ENCODE measurements at places on chromosomes 11 and 22. TPM values are rescaled to one million over a fixed set of nuclear protein-coding genes. Genes with fewer than 3 reads are reported as not detected.

DNA sequence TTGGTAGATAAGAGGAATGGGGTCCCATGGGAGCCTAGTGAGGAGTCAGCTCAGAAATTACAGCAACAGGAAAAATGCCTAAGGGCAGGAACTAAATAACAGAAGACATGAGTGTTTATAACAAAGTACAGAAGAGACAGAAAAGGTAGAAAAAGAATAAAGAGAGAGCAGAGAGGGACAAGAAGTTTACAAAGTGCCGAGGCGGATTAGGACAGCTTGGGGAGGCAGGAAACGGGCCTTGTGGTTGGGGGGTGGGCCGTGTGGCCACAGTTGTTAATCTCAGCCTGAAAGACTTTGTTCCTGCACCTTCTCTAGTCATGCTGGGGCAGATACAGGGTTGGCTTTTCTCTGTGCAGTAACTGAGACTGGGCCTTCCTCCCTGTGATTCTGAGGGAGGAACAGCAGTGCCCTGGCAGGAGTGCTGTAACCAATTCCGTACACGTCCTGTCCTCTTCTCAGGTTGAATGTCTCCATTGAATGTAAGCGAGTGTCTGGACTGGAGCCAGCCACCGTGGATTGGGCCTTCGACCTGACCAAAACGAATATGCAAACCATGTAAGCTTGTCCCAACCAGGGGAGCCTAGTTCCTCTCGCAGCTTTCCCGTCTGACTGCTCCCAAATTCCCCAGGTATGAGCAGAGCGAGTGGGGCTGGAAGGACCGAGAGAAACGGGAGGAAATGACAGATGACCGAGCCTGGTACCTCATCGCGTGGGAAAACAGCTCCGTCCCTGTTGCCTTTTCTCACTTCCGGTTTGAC lies 13.2 kb downstream of the NAA40 start:
- H3K4me1 ChIP-seq, result peaks cover 56% of the 10 kb centered on the region
- H3K27me3 ChIP-seq, result peaks cover 6% of the 10 kb centered on the region
- H3K36me3 ChIP-seq, result peaks cover 11% of the 10 kb centered on the region
- H3K27ac ChIP-seq, result peak overlapping the region; percentile 99
- H3K4me3 ChIP-seq, result peak overlapping the region; percentile 82

DNA sequence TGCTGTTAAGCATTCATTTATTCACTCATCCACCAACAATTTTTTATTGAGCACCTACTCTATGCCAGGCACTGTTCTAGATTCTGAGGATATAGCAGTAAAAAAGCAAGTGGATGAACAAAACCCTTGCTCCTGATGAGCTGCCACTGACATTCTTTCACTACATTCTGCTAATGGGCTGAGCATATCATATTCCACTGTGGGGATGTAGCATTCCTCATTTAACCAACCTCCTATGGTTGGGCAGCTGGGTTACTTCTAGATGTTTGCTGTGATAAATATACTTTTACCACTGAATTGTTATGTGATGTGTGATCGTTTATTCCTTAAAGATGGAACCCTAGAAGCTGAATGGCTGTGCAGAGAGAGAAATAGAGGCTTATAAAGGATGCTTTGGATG lies 176.9 kb downstream of the MN1 start:
- H3K27ac ChIP-seq, result no peak overlapping the region

DNA sequence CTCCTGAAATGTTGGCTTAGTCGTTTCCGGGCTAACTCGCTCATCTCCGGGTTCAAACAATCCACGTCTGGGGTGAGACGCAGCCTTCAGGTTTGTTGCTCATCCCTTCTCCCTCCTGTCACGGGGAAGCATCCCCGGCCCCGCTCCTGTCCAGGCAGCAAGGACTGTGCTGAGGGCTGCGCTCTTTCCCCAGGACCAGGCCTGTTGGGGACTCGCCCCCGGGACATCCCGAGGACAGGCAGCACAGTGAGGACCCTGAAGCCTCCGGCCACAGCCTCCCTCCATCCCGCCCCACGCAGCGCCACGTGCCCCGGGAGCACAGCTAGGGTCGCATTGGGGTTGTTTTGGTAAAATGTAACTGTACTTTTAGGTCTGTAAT lies 252.0 kb downstream of the BRD1 start:
- H3K4me1 ChIP-seq, result peaks cover 16% of the 10 kb centered on the region
- no peak overlapping the region for H3K4me3 ChIP-seq
- H3K27ac ChIP-seq, result no peak overlapping the region
- no peak for DNase-seq

- H3K27me3 ChIP-seq, result peaks cover 3% of the 10 kb centered on the region
- peaks cover 18% of the 10 kb centered on the region for H3K36me3 ChIP-seq
- no peak overlapping the region for H3K27ac ChIP-seq
- H3K4me1 ChIP-seq, result peaks cover 63% of the 10 kb centered on the region
These were observed 108.8 kb downstream of the PPP6R3 start for GRCh38 chr11:68569357-68569756.

GRCh38 chr11:20274031-20274430 lies 89.5 kb upstream of the HTATIP2 start:
- H3K36me3 ChIP-seq, result no peaks in the 10 kb centered on the region
- H3K27me3 ChIP-seq, result peaks cover 4% of the 10 kb centered on the region
- no peak overlapping the region for H3K4me3 ChIP-seq
- H3K4me1 ChIP-seq, result no peaks in the 10 kb centered on the region
- H3K27ac ChIP-seq, result no peak overlapping the region

- peaks cover 3% of the 10 kb centered on the region for H3K36me3 ChIP-seq
- H3K4me1 ChIP-seq, result no peaks in the 10 kb centered on the region
- H3K27ac ChIP-seq, result no peak overlapping the region
- DNase-seq, result no peak
- no peaks in the 10 kb centered on the region for H3K27me3 ChIP-seq
These were observed 93.2 kb downstream of the RELT start for GRCh38 chr11:73469401-73469800.

DNA sequence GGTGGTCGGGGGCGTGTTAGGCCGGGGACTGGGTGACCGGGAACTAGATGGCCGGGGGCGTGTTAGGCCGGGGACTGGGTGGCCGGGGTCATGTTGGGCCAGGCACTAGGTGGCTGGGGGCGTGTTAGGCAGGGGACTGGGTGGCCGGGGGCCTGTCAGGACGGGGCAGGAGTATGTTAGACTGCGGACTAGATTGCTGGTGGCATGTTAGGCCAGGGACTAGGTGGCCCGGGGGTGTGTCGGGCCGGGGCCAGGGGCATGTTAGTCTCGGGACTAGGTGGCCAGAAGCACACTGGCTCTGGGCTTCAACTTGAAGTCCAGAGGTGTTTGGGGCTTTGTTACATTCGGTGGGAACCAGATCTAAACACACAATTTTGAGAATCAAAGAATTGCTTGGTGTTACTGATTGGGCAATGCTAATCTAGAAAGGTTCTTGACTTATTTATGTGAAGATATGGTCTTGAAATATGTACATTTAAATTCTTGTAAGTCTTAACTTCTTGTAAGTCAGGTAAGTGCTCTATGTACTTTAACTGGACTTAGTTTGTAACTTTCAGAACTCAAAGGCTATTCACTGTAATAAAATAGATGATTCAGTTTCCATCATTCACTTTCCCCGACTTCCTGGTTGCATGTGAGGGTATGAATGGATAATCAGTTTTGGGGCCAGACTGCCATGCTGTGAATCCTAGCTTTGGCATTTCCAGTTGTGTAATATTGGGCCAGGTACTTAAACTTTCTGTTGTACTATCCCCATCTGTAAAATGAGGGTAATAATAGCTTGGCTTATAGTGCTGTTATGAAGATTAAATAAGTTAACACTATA lies 1.1 kb downstream of the EXT2 start:
- peaks cover 34% of the 10 kb centered on the region for H3K4me1 ChIP-seq
- H3K36me3 ChIP-seq, result no peaks in the 10 kb centered on the region
- DNase-seq, result no peak
- peak overlapping the region; percentile 50 for H3K27ac ChIP-seq

GRCh38 chr11:62245271-62245753 lies 3.3 kb downstream of the SCGB1D2 start:
- no peaks in the 10 kb centered on the region for H3K4me1 ChIP-seq
- DNase-seq, result no peak
- H3K27me3 ChIP-seq, result peaks cover 21% of the 10 kb centered on the region

DNA sequence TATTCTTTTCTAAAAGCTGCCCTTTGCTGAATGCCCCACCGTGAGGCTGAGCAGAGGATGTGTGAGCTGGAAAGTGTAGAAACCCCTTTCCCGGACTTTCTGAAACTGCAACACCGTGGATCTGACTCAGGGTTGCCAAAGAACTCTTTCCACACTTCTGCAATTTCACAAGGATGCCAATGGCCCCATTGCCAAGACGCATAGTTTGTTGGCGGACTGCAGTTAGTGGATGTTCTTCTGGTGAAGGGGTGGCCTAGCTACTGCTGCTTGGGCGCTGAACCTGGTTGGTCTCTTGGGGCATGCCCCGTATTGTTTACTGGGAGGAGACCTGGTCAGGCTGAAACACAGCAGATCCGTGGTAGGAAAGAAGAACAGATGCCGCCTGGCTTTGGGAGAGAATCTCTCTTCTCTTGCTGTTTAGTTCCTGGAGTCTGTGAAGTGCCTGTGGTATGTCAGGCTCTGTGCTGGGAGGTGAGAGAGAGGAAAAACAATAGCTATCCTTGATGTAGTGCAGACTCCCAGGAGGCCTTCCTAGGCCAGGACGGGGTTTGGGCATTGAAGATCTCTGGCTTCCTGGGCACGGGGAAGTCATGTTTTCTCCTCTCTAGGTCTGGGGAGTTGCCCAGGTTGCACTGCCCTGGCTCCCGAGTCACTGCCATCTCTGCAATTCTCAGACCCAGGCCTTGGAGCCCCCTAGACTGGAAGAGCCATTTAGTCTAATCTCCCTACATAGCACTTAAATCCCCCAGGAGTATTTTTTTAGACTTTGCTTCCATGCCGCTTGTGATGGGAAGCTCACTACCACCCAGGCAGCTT lies 26.9 kb downstream of the CD82 start:
- no peak for DNase-seq
- H3K36me3 ChIP-seq, result no peaks in the 10 kb centered on the region
- H3K27ac ChIP-seq, result no peak overlapping the region
- H3K27me3 ChIP-seq, result peaks cover 3% of the 10 kb centered on the region
- peaks cover 9% of the 10 kb centered on the region for H3K4me1 ChIP-seq
- no peak overlapping the region for H3K4me3 ChIP-seq

- H3K27ac ChIP-seq, result no peak overlapping the region
- H3K27me3 ChIP-seq, result no peaks in the 10 kb centered on the region
- no peaks in the 10 kb centered on the region for H3K4me1 ChIP-seq
- H3K36me3 ChIP-seq, result peaks cover 36% of the 10 kb centered on the region
- H3K4me3 ChIP-seq, result no peak overlapping the region
These were observed 9.6 kb downstream of the NAGA start for GRCh38 chr22:42061041-42061440.

DNA sequence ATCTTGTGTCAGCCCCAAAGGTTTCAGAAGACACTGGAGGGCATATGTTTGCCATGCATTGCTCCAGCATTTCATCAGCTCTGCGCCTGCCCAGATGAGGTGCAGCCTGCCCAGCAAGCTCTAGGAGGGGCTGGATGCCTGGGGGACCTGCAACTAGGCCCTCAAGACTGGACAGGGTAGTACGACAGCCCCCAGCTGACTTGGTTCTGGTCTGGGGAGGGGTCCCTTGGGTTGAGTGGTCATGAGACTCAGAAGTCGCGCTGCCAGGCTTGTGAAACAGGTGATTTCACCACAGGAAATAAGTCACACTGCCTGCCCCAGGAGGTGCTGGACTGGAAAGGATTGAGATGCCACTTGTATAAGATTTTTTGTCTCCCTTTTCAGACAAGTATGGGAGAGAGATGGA lies 23.4 kb downstream of the TPBGL start:
- no peak for DNase-seq
- H3K4me1 ChIP-seq, result peaks cover 58% of the 10 kb centered on the region
- peak overlapping the region; percentile 21 for H3K4me3 ChIP-seq

GRCh38 chr11:16727806-16728205 lies 10.6 kb upstream of the C11orf58 start:
- H3K27me3 ChIP-seq, result peaks cover 4% of the 10 kb centered on the region
- no peak overlapping the region for H3K4me3 ChIP-seq
- DNase-seq, result no peak
- no peak overlapping the region for H3K27ac ChIP-seq

DNA sequence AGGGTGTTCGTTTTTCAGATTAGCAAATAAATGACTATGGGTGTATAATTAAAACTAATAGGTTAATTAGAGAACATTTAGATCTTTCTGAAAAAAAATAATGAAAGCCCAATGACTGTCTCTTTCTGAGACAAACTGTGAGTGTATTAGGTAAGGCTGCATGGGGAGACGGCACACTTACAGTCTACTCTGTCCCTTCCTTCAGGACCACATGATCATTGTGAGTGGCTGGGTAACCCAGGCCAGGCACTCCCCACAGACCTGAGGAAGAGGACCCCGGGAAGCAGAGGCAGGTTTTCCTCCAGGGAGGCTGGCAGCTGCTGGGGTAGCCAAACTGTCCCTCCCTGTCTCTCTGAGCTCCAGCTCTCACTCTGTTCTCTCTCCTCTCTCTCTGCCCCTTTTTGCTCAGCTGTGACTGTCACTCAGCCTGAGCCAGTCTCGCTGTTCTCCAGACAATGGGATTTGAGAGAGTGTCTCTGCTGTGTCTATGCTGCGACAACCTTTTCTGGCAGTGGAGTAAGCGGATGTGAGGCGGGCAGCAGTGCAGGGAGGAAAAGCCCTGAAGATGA lies 83.1 kb upstream of the NCAM1 start:
- DNase-seq, result no peak
- no peak overlapping the region for H3K4me3 ChIP-seq
- no peaks in the 10 kb centered on the region for H3K27me3 ChIP-seq
- no peaks in the 10 kb centered on the region for H3K36me3 ChIP-seq
- H3K4me1 ChIP-seq, result peaks cover 5% of the 10 kb centered on the region

GRCh38 chr11:104965735-104966134 lies 2.6 kb downstream of the CASP4 start:
- no peak for DNase-seq
- peaks cover 83% of the 10 kb centered on the region for H3K4me1 ChIP-seq

- DNase-seq, result no peak
- no peak overlapping the region for H3K27ac ChIP-seq
These were observed 467.9 kb upstream of the B3GAT1 start for GRCh38 chr11:134879931-134880330.

The TMEM191B gene
- 4.9 TPM for polyA plus RNA-seq

The KCNK4 gene
- not detected for polyA plus RNA-seq

The XNDC1N gene
- polyA plus RNA-seq, result 4.5 TPM

The TUB gene
- polyA plus RNA-seq, result not detected

The FRMD8 gene
- 73.5 TPM for polyA plus RNA-seq

The SLC22A6 gene
- not detected for polyA plus RNA-seq

The SMIM38 gene
- polyA plus RNA-seq, result not detected

The GNAZ gene
- polyA plus RNA-seq, result 0.96 TPM
